Kidney epithelial cell (primary cell): ENCODE measurements at places on chromosomes 4 and X. TPM values are rescaled to one million over a fixed set of nuclear protein-coding genes. Genes with fewer than 3 reads are reported as not detected.

Gene ZFP92
- 1.8 and 1.9 TPM in 2 replicates for total RNA-seq

DNA sequence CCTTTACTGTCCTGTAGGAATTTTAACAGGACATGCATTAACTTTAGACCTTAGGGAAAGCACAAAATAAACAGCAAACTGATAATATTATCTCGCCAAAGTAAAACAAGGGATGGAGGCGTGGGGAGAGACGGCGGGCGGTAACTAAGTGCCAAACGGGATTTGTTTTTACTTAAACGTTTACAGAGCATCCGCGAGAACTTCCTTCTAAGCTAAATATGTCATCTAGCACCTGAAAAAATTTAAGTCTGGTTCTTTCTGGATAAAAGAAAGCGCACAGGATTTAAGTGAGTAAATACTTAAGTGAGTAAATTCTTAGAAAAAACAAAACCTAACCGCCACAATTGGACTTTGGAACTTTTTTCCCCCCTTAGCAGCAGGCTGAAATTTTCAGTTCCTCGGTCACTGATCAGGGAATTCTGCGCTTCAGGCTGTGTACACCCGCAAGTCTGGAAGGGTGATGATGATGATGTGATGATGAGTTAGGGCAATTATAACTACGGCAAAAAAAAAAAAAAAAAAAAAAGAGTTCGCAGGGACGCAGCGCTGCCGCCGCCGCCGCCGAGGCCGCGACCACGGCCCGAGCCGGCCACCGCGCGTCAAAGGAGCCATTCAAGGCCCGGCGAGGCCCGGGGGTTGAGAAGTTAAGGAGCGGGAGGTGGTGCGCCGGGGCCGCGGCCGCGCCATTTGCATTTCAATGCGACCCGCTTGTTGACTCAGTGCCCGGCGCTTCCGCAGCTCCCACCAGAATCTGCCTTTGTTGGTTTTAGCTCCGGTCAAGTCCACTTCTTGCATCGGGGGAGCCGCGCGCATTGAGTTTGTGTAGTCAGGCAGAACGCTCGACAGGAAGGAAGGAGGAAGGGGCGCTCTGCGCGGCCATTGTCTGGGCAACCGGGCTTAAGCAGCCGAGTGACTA is 108.8 kb downstream of the SPRY1 start:
- peak; percentile 55 for DNase-seq

DNA sequence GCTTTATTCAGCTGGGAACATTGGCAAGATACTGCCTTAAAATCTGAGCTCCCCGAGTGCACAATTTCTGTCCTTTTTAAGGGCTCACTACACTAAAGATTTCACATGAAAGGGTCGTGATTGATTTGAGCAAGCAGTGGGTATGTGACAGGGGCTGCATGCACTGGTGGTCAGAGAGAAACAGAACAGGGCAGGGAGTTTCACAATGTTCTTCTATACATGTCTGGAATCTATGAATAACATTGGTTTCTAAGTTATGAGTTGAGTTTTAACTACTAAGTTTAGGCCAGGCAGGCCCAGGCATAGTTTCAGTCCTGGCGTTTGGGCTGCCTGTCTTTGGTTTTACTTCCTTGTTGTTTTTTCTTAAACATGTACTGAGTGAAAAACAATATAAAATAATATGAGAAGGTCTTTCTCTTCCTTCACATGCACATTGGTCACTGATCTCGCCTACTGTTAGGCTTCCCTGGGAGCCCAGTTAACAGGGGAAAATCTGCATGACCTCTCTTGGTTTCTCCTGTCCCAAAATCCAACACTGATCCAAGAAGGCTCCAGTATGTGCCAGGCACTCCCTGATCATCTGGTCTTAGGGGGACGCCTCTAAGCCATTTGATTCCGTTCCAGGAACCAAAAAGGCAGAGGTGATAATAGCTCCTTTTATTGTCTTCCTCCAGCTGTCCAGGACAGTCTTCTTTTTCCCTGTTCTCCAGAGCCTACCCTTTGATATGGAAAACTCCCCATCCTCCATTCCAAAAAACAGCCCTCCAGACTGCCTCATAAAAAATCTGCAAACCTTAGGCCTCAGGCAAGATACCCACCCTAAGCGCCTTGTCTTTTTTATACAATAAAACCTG is at the start of gene UGT2B17:
UGT2B17 (minus strand) TSS at position 51 of the 854 bp plus-strand sequence. CDS start 7,838 bp downstream, outside the sequence.
- DNase-seq = no peak

- DNase-seq = no peak
Measured at GRCh38 chrX:64093761-64094160, 111.7 kb downstream of the AMER1 start.

DNA sequence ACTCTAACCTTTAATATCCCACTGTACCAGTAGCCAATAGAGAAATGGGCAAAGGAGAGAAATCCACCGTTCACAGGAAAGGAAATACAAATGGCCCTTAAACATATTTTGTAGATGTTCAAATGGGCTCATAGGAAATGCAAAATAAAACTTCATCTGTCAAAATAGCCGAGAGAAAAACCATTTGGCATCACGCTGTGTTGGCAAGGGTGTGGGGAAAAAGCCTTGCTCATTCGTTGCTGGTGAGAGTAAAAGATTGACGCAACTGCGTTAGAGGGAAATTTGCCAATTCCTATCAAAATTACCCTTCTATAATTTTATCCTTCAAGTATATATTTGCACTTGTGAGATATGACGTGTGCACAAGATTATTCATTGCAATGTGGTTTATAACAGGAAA is 131.9 kb downstream of the EIF4E start:
- no peak for DNase-seq

DNA sequence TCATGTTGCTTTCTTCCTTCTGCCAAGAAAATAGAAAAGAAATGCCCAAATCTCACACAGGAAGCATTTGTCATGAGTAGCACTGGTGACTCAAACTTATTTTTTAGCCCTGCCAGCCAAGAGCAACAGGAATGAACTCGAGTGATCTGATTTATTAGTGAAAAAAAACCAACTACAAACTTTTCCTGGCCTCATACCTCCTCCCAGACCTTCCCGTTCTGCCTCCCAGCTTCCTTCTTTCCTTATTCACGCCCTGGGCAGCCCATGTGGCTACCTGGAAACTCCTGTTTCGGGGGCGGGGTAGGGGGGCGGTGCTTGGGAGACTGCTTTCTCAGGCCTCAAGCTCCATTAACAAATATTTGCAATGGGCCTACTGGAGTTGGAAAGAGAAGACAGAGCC is 178.5 kb downstream of the NHS start:
- no peak for DNase-seq

DNA sequence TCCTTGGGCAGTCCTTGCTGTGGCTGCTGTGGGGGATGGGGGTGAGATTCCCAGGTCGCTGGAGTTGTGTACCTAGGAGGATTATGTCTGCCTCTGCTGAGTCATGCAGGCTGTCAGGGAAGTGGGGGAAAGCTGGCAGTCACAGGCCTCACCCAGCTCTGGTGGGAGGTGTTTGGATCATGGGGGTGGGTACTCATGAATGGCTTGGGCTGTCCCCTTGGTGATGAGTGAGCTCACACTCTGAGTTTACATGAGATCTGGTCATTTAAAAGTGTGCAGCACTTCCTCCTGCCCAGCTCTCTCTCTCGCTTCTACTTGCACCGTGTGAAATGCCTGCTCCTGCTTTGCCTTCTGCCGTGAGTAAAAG is 24.6 kb upstream of the PDLIM3 start:
- peak; percentile 82 for DNase-seq

DNA sequence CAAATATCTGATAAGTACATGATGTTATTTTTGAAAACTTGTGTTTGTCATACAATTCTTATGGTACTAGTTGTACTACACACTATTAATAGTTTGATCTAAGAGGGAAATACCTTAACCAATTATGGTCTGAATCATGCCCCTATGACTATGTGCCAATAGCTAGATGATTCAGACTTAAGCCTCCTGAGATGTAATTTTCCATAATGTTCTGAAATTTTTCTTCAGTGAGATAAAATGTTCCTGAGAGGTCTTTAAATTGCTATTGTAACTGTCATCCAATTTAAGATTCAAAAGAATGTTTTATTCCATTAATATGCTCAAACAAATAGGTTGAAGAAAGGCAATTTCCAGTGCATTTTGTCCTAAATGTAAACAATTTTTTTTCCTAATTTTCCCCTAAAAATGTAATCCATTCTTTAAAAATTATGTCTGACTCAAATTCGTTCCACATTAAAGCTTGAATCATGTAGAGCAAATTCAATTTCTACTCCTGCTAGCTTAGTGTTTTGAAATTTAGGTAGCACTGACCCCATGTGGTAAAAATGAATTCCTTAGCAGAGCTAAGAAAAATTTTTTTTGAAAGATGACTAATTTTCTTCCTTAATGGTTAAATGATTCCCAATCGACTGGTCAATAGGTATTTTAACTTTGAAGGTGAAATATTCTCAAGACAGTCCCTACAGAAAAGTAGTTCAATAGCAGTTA is 49.1 kb downstream of the APOOL start:
- peak; percentile 7 for DNase-seq

Gene POF1B
- total RNA-seq = not detected in 2 replicates

DNA sequence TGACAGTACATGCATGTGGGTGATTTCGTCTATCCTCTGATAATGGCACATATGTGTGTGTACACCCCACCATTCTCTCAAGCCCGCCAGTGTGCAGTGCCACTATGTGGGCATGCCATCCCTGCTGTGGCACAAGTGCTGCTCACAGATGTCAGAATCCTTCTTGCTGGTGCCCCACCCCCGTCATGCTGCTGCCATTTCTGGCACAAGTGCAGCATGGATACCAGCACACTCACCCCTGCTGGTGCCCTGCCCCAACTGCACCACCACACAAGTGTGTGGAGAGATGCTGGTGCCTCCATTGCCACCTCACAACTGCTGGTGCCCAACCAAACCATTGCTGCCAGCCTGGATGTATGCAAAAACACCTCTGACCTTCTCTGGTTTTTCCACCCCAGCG is 1133.8 kb downstream of the TECRL start:
- no peak for DNase-seq

Gene UXT
- total RNA-seq = 149 and 165 TPM in 2 replicates

DNA sequence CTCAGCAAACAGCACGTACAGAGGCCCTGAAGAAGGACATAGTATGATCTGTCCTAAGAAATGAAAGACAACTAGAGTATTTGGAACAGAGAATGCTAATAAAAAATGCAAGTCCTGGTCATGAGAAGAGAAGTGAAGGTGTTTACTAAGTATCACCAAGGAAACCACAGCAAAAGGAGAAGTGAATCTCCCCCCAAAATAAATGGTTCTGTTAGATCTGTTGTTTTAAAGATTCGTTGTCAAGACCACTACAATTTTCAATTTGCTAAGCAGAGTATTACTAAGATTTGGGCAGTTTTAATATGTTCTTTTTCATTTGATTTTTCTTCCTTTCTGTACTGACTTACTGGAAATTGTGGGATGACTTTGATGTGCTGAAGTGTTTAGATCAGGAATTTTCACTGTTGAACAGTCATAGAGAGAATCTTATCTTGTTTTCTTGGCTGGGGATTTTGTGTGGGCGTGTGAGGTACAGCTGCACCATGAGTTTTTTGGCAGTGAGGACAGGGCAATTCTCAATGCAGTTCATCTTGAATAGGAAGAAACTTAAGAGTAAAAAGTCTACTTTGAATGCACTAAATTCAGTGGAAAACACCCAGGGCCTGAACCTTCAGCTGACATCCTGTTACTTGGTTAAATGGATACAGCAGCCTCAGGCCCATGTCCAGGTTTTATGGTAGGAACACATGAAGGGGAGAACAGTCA is 132.2 kb downstream of the STIM2 start:
- DNase-seq = no peak

GRCh38 chr4:8275548-8275910 is 6.0 kb downstream of the HTRA3 start:
- no peak for DNase-seq

GRCh38 chr4:39032218-39033085 is at the start of gene TMEM156:
TMEM156 (minus strand) TSS chr4:39032409; CDS start chr4:39032313, 96 bp downstream.
- DNase-seq = no peak

Gene GPRIN3
- 0.41 and 0.84 TPM in 2 replicates for total RNA-seq

Gene ARMCX2
- total RNA-seq = 33.5 and 37.5 TPM in 2 replicates

Gene AMTN
- 0.21 TPM in 1 of 2 replicates, not detected in the other for total RNA-seq
